ENCODE measurements at places on chromosomes 2 and 18. TPM values are rescaled to one million over a fixed set of nuclear protein-coding genes. Genes with fewer than 3 reads are reported as not detected.

Gene FBXO41
- 0.79 TPM for total RNA-seq

Gene SLC9A2
- total RNA-seq = 6.8 TPM

Gene CDH7
- total RNA-seq = 0.79 TPM

Gene PRKD3
- total RNA-seq = 68.1 TPM

Gene ZNF236
- total RNA-seq = 13.8 TPM

Gene C2orf66
- 0.69 TPM for total RNA-seq

Gene COL4A3
- 0.20 TPM for total RNA-seq

Gene SCN7A
- 18.2 TPM for total RNA-seq

Gene COLEC11
- not detected for total RNA-seq

Gene DSC1
- 150 TPM for total RNA-seq

Gene ARMC9
- total RNA-seq = 8.8 TPM

Gene SRD5A2
- not detected for total RNA-seq

Gene CYBRD1
- 184 TPM for total RNA-seq

Gene ST6GAL2
- 5.9 TPM for total RNA-seq

Gene UGT1A5
- total RNA-seq = not detected

Gene C18orf32
- 10.2 TPM for total RNA-seq

Gene MC5R
- not detected for total RNA-seq

Gene PDE1A
- 2.6 TPM for total RNA-seq

Gene ABCG5
- total RNA-seq = not detected

Gene CDK15
- total RNA-seq = 1.6 TPM

Gene IL1F10
- total RNA-seq = 2.7 TPM

Gene INPP5D
- 7.6 TPM for total RNA-seq

Gene PKDCC
- total RNA-seq = 48.9 TPM

Gene LYPD6B
- 12.3 TPM for total RNA-seq

Gene SETBP1
- total RNA-seq = 24.1 TPM

Gene KIF5C
- 2.3 TPM for total RNA-seq

Gene RSAD2
- total RNA-seq = 5.1 TPM

Gene C1QL2
- total RNA-seq = 0.10 TPM

Gene PLCL1
- total RNA-seq = 10.9 TPM

Gene GKN2
- not detected for total RNA-seq

Gene BCL2L11
- 10.7 TPM for total RNA-seq

Gene CRYGD
- total RNA-seq = not detected

Gene SIGLEC15
- total RNA-seq = not detected

Gene LOXHD1
- 2.8 TPM for total RNA-seq

Gene TNS1
- total RNA-seq = 92.3 TPM

Gene TPO
- total RNA-seq = 0.49 TPM

Gene REG3A
- not detected for total RNA-seq

Gene NCKAP5
- 33.3 TPM for total RNA-seq

Gene SERPINE2
- 32.9 TPM for total RNA-seq

Gene CTNNA2
- total RNA-seq = 0.49 TPM

Gene CYRIA
- total RNA-seq = 9.3 TPM

Gene NXPH2
- total RNA-seq = 1.9 TPM

Gene UGT1A3
- not detected for total RNA-seq

Gene PUM2
- 90.6 TPM for total RNA-seq

Gene NAPG
- total RNA-seq = 33.7 TPM

Gene RNU2-63P
- not detected for total RNA-seq

Gene HOXD10
- total RNA-seq = 1.8 TPM

Gene NYAP2
- 0.30 TPM for total RNA-seq

Gene TTC27
- 22.5 TPM for total RNA-seq

Gene IL1B
- 2.4 TPM for total RNA-seq

Gene CCDC102B
- 54.6 TPM for total RNA-seq

Gene CYP26B1
- total RNA-seq = 25.9 TPM

Data from skin of body (tissue), 3 donors.